Hepatocyte (in vitro differentiated cells): ENCODE measurements at places on chromosomes 13 and 19.

GRCh38 chr13:43278127-43278526, 254.7 kb downstream of the DNAJC15 start:
- DNase-seq, result no peak

DNA sequence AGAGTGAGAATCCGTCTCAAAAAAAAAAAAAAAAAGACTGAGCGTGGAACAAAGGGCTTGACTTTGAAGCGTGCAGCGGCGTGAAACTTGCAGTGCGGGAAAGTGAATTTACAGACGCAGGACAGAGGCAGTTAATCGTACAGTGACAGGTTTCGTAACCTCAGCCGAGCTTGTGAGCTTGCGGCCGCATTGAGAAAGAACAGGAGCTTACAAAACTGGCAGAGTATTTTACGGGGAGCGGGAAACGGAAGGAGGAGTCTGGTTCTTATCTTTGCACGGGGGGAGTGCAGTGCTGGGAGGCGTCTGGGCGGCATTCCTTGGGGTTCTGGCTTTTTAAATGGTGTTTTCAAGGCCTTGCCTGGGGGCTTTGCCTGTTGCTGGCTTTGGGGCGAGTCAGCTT, 6.0 kb upstream of the BSG start:
- DNase-seq, result peak; percentile 69

- DNase-seq, result no peak
Observed at GRCh38 chr13:71278512-71278911, 588.5 kb downstream of the DACH1 start.

DNA sequence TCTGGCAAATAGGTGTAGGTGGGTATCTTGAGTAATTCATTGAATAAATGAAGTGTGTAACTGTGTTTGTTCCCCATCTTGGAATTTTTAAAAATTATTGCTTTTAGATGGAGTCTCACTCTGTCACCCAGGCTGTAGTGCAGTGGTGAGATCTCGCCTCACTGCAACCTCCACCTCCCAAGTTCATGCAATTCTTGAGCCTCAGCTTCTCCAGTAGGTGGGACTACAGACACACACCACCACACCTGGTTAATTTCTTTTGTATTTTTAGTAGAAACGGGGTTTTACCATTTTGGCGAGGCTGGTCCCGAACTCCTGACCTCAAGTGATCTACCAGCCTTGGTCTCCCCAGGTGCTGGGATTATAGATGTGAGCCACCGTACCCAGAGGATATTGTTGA, 7.9 kb upstream of the CYP2A6 start:
- no peak for DNase-seq

DNA sequence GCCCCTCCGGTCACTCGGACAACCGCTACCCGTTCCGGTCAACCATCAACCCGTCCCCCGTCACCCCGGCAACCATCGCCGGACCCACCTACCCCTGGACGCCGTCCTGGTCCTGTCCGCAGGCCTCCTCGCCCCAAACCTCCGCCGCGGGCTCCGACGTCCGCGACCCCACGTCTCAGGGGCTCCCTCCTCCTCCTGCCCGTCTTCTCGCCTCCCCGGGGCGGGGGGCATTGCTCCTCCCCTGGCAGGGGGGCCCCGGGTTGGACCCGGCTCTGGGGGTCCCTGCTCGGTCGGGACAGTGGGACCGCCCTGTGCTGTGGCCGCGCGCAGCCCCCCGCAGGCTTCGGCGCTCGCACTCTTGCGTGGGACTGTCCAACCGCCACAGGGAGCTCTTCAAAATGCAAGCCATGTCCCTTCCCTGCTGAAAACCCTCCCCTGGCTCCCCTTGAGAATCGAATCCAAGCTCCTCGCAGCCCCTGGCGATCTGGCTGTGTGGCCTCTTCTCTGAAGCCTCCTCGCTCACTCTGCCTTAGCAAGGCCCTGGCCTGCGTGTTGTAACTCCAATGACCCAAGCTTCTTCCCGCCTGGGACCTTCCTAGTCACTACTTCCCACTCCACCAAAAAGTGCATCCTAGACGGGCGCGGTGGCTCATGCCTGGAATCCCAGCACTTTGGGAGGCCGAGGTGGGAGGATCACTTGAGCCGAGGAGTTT, 8.4 kb downstream of the EPHX3 start:
- DNase-seq, result no peak

DNA sequence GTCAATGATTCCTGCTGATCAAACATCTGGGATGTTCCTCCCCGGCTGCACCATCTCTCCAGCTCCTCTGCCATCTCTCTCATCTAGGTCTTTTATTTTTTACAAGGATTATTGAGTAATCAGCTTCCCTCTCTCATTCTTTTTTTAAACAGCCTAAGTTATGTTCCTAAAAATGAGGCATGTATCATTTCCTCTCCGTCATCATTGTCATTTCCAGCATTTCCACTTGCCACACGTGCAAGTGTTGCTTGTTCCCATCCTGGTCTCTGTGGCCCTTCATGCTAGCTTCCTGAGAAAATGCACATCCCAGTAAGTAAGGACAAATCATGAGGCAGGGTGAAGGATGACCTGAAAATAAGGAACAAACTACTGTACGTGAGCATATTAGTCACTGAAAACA, 102.7 kb upstream of the POSTN start:
- DNase-seq, result no peak

DNA sequence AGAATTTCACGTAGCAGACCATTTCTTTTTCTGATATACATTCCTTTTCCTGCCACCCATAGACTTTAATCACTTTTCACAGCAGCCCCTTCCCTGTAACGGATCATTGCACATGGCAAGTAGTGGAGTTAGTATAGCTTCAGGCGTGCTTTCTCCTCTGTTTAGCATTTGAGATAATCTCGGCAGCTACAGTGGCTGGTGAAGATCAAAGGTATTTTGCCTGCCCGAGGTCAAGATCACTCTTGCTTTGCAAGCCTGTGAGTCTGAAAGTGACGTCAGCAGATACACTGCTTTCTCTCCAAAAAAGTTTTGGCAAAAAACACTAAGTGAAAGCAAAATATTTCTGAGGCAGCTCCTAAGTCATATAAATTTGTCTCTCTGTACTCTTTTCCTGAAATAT, 260.0 kb downstream of the NDFIP2 start:
- DNase-seq, result peak; percentile 41

DNA sequence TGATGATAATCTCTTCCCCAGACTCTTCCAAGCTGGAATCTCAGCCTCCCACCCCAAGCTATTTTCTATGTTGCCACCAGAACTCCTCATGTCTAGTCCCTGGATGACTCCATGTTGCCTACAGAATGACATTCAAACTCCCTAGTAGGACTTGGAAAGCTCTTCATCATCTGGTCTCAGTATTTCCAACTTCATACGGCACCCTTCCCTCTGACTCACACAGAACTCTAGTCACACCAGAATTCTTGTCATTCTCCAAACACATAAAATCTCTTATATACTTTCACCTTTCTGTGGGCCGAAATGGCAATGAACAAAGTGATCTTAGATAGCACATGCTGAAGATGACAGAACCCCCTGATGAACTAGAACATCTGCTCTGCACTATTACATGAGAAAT, 86.2 kb downstream of the CAB39L start:
- DNase-seq, result no peak

DNA sequence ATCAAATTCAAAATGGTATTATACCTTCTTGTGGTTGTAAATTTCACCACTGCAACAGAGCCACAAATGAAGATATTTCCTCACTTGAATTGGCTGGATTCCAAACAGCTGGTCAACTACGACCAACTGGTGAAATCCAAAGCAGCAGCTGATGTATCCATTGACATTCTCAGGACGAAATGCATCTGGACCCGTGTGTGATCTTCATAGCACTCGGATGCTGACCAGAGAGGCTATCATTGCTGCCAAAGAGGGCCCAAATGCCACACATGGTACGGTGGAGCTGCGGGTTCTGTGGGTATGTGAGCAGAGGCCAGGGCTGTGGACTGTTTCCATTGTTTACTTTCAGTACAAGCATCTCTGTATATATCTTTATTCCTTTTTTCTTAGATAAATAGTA, 25.6 kb upstream of the PCCA start:
- DNase-seq, result no peak

DNA sequence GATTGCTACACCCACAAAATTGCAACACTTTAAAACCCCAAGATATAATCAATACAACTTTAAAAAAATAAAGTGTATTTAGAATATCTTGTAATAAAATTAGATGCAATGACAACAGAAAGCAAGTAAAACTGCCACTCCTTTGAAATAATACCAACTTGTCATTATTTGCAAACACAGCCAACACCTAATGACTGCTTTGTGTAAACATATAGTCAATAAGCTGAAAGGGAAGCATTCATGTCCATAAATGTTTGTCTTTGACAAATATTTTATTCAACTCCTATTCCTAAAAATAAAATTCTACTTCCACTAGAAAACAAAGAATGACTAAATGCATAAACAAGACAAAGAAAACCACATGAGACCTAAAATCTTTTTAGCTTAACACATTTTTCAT, 6.6 kb downstream of the SMAD9 start:
- DNase-seq, result no peak

DNA sequence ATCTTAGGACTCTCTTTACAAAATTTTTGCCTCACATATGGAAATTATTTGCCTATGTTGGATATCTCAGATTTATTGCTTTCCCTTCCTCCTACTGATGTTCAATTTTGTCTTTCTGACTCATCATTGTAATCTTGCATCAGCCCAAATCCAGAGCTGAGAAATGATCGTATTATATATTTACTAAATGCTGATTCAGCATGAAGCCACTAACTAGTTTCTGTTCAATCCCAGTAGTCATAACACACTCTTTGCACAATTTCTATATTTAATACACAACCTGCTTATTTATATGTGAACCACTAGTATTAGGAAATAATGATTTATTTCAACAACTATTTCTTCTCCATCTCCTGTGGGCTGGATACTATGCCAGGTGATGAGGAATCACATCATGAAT, 161.1 kb upstream of the PCDH17 start:
- DNase-seq, result no peak

- peak; percentile 78 for DNase-seq
Observed at GRCh38 chr19:13022859-13023636, 27.8 kb downstream of the NFIX start.

DNA sequence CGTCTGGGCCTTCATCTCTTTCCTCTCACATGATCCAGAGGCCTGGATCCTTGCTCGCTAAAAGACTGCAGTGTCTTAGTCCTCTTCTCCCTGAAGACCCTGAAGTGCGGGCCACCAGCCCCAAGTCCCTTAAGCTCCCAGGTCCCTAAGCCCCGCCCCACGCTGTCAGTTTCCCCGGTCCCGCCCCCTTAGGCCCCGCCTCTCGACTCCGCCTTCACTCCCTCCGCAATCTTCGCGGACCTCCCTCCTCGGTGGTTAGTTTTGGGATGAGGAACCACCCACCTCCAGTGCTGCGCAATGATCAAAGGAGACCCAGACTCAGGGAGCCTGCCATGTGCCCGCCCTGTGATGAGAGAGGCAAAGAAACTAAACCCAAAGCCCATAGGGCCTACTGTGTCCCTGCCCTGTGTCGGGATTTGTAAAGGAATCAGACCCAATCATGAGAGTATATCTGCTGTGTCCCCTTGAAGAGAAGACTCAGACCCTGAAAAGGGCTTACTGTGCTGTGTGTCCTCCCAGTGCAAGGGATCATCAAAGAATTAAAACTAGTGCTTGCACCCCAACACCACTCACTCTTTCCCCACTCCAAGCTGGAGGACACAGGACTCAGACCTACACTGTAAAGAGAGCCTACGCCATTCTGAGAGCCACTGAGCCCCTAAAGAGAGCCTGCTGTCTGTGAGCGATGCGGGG, 3.0 kb upstream of the COX6B1 start:
- peak; percentile 84 for DNase-seq

DNA sequence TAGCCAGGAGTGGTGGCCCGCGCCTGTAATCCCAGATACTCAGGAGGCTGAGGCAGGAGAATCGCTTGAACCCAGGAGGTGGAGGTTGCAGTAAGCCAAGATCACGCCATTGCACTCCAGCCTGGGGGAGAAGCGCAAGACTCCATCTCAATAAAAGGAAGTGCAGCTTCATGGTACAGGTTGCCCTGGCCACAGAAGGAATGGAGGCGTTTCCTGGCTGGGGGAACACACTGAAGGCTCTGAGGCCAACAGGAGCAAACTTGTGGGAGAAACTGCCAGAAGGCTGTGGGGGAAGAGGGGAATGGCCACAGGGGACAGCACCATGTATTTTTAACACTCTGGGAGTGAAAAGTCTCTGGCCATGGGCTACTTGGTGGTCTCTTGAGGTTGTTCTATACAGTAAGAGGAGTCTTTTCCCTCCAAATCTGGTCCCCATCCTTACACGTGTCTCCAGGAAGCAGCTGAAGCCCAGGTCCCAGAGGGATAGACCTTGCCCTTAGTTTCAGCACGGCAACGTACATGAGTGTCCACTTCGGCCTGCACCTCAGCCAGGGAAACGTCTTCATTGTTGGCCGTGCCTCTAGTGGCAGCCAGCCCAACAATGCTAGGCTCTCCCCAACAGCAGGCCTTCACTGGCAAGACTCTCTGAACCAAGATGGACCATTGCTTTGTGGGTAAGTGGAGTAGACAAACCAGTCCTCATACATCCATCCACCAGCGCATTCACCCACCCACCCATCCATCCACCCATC, 7.4 kb downstream of the MICOS13 start:
- DNase-seq, result no peak
